ENCODE measurements at places on chromosomes 5 and 9.

- no peak for DNase-seq
- no peaks in the 10 kb centered on the region for H3K36me3 ChIP-seq
- H3K27me3 ChIP-seq: peaks cover 20% of the 10 kb centered on the region
- no peak overlapping the region for H3K4me3 ChIP-seq
- no peak overlapping the region for H3K27ac ChIP-seq
- H3K4me1 ChIP-seq: no peaks in the 10 kb centered on the region
Measured at GRCh38 chr5:149679876-149680809, 50.0 kb upstream of the PPARGC1B start.

GRCh38 chr9:121688146-121688680 lies 36.8 kb downstream of the DAB2IP start:
- H3K27ac ChIP-seq: no peak overlapping the region
- no peaks in the 10 kb centered on the region for H3K4me1 ChIP-seq
- H3K27me3 ChIP-seq: peaks cover 11% of the 10 kb centered on the region
- no peak overlapping the region for H3K4me3 ChIP-seq

GRCh38 chr9:136950656-136951276 lies 1.3 kb upstream of the LCN12 start:
- no peaks in the 10 kb centered on the region for H3K36me3 ChIP-seq
- no peaks in the 10 kb centered on the region for H3K27me3 ChIP-seq

DNA sequence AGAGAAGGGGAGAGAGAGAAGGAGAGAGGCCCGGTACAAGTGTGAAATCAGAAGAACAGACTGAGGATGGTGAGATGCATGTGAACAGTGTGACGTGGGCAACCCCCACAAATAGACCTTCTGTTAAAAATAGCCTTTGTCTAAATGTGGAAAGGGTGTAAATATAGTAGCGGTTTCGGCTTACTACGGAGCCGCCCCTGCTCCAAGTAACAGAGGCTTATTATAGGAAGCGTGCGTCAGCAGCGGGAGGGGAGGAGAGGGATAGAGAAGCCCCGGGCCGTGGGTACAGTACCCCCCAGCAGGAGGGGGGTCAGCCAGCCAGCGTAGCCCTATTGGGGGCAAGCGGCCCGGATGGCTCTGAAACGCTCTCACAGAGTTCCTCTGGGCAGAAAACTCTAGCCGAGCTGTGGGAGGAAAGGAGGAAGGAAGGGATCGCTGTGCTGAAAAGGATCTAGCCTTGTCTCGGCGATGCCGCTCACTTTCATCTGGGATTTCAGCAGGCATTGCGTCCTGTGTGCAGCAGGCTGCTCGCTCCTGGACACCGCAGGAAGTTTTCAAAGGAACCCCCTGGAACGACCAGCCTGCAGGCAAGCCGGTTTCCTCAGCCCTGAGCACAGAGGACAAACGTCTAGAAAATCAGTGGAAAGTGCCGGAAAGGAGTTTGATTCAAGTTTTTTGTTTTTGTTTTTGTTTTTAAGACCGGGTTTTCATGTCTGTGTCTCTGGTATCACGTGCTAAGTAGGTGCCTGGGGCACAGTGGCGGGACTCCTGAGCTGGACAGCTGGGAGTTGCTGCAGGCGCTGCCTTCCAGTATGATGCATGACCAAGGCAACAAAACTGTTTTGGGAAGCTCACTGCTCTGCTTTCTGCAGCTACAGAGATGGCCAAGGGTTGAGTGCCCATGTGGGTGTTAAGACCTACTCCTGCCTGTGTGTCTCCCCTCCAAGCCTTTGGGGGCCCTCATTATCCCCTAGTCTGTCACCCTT lies 146.6 kb downstream of the SEC61B start:
- H3K4me3 ChIP-seq: no peak overlapping the region
- peaks cover 24% of the 10 kb centered on the region for H3K27me3 ChIP-seq
- peaks cover 10% of the 10 kb centered on the region for H3K4me1 ChIP-seq
- no peaks in the 10 kb centered on the region for H3K36me3 ChIP-seq

DNA sequence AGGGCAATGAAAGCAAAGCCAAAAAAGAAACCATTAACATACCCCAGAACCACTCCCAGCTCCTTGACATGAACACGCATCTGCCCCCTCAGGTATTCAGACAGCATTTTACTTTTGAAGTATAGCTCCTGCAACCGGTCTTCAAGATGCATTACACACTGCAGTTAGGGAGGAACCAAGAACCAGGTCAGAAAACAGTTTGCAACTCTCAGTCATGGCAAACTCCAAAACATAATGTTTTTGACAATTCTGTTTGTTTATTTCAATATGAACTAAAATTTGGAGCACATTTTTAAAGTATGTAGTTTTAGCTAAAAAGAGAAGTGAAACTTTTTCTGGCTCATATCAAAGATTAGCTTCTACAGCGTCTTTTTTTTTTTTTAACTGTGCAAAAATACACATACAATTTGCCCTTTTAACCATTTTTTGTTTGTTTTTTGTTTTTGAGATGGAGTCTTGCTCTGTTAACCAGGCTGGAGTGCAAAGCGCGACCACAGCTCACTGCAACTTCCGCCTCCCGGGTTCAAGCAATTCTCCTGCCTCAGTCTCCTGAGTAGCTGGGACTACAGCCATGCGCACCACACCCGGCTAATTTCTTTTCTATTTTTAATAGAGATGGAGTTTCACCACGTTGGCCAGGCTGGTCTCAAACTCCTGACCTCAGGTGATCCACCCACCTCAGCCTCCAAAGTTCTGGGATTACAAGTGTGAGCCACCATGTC lies 12.2 kb upstream of the RAPGEF6 start:
- peaks cover 36% of the 10 kb centered on the region for H3K36me3 ChIP-seq
- DNase-seq: no peak
- no peak overlapping the region for H3K27ac ChIP-seq

GRCh38 chr9:126490871-126491567 lies 122.7 kb upstream of the LMX1B start:
- peak; percentile 61 for DNase-seq
- H3K4me3 ChIP-seq: no peak overlapping the region
- no peaks in the 10 kb centered on the region for H3K36me3 ChIP-seq

DNA sequence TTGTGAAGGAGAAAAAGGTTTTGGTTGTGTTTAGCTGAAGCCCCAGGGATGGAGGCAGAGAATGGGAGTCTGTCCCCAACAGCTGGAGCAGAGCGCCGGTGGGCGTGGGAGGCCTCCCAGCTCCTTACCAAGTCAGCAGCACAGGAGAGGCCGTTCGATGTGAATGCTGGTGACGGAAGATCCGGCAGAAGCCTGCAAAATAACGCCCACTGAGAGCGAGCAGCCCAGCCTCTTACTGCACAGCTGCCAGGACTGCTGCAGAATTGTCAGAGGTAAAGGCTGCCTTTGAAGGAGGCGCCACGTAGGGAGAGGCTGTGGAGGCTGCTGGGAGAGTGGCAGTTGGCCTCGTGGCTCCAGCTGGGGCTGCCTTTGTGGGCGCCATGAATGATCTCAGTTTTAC lies 26.2 kb downstream of the ANGPTL2 start:
- no peak overlapping the region for H3K4me3 ChIP-seq
- no peak overlapping the region for H3K27ac ChIP-seq
- H3K4me1 ChIP-seq: no peaks in the 10 kb centered on the region
- no peaks in the 10 kb centered on the region for H3K36me3 ChIP-seq
- H3K27me3 ChIP-seq: no peaks in the 10 kb centered on the region

GRCh38 chr9:91843093-91843492 lies 106.9 kb downstream of the ROR2 start:
- peaks cover 14% of the 10 kb centered on the region for H3K4me1 ChIP-seq
- no peak for DNase-seq
- peaks cover 17% of the 10 kb centered on the region for H3K27me3 ChIP-seq
- H3K36me3 ChIP-seq: no peaks in the 10 kb centered on the region

Data from activated CD4-positive, alpha-beta memory T cell treated with anti-CD3 and anti-CD28 coated beads for 36 hours (primary cell).